Tibial artery (tissue), 4 donors: ENCODE measurements at places on chromosomes 6 and 20.
A peak's percentile ranks its signal among the peaks of the same experiment; 100 is the strongest.

- no peak overlapping the region for H3K4me3 ChIP-seq
- DNase-seq: peak; percentile 45
- no peaks in the 10 kb centered on the region for H3K27me3 ChIP-seq
Measured at GRCh38 chr6:163392533-163392932, 22.0 kb upstream of the QKI start.

- DNase-seq: peak; percentile 81
- no peaks in the 10 kb centered on the region for H3K4me1 ChIP-seq
Measured at GRCh38 chr20:31674895-31675827, 37.4 kb downstream of the COX4I2 start.

DNA sequence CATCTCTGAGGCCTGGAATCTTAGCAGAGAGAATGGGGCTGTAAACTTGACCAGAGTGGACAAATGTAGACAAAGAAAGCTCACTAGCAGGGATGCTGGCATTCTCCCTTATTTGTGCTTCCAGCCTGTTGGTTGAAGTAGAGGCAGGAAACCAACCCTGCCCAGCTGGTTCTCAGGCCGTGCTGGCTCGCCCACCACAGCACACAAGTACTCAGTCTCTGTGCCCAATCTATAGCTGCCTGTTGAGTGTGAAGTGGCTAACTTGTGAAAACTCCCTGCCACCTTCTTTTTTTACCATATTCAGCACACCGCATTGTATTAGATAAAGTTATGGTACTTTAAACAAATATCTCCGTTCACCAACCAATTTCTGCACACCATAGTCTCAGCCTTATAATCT lies 37.3 kb downstream of the HDDC2 start:
- peaks cover 27% of the 10 kb centered on the region for H3K4me1 ChIP-seq
- no peak overlapping the region for H3K4me3 ChIP-seq
- no peak for DNase-seq
- peak overlapping the region; percentile 28 for H3K27ac ChIP-seq
- no peaks in the 10 kb centered on the region for H3K27me3 ChIP-seq
- H3K36me3 ChIP-seq: no peaks in the 10 kb centered on the region

DNA sequence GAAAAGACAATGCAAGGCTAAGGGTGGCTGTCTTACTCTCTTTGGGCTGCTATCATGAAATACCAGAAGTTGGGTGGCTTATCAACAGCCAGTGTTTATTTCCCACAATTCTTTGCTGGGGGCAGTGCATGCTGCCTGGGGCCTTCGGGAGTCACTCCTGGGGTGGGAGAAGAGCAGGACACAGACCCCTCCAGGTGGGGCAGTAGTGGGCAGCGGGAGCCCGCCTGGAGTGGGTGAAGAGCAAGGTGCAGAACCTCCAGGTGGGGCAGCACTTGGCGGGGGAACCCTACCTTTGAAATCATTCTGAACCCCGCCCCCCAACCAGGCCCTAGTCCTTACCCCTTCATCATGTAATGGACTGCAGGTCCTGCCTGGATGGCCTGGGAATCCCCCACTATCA lies 69.6 kb upstream of the THBS2 start:
- H3K27ac ChIP-seq: no peak overlapping the region
- H3K36me3 ChIP-seq: no peaks in the 10 kb centered on the region
- no peaks in the 10 kb centered on the region for H3K27me3 ChIP-seq
- no peak overlapping the region for H3K4me3 ChIP-seq

- no peaks in the 10 kb centered on the region for H3K27me3 ChIP-seq
- no peak overlapping the region for H3K4me3 ChIP-seq
- H3K36me3 ChIP-seq: no peaks in the 10 kb centered on the region
- no peak overlapping the region for H3K27ac ChIP-seq
- no peak for DNase-seq
- no peaks in the 10 kb centered on the region for H3K4me1 ChIP-seq
Measured at GRCh38 chr6:33904050-33904746, 100.4 kb upstream of the MLN start.

- H3K27ac ChIP-seq: peak overlapping the region; percentile 14
- H3K27me3 ChIP-seq: no peaks in the 10 kb centered on the region
- peaks cover 16% of the 10 kb centered on the region for H3K4me1 ChIP-seq
- no peak overlapping the region for H3K4me3 ChIP-seq
Measured at GRCh38 chr6:150930841-150931240, 65.3 kb downstream of the MTHFD1L start.

DNA sequence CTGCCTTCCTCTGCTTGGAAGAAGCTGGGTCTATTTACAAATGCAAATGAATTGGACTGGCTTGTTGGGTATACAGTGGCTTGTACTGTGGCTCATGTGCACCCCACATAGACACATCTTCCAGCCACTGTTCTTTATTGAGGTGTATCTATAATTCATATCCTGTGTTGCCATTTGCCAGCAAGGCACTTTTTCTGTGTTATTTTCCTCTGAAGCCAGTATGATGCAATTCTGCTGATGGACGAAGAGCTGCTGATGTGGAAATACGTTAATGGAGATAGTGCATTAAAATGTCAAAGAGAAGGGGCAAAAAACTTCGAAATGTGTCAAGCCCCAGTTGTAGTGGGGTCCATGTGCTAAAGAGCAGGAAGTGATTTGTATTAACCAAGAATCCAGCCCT lies 167.5 kb downstream of the TMEM242 start:
- H3K4me3 ChIP-seq: no peak overlapping the region
- peaks cover 12% of the 10 kb centered on the region for H3K36me3 ChIP-seq

DNA sequence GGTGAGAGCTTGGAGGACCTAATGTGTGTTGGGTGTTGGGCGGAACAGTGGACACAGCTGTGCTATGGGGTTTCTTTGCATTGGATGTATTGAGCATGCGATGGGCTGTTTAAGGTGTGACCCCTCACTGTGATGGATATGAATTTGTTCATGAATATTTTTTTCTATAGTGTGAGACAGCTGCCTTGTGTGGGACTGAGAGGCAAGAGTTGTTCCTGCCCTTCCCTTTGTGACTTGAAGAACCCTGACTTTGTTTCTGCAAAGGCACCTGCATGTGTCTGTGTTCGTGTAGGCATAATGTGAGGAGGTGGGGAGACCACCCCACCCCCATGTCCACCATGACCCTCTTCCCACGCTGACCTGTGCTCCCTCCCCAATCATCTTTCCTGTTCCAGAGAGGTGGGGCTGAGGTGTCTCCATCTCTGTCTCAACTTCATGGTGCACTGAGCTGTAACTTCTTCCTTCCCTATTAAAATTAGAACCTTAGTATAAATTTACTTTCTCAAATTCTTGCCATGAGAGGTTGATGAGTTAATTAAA lies 3.0 kb downstream of the HLA-A start:
- no peak overlapping the region for H3K27ac ChIP-seq
- no peak overlapping the region for H3K4me3 ChIP-seq
- DNase-seq: no peak
- H3K4me1 ChIP-seq: peaks cover 5% of the 10 kb centered on the region

- no peaks in the 10 kb centered on the region for H3K27me3 ChIP-seq
- H3K4me3 ChIP-seq: no peak overlapping the region
- no peaks in the 10 kb centered on the region for H3K36me3 ChIP-seq
- peak overlapping the region; percentile 62 for H3K27ac ChIP-seq
- DNase-seq: peak; percentile 22
Measured at GRCh38 chr6:17714879-17715851, 8.4 kb upstream of the NUP153 start.

DNA sequence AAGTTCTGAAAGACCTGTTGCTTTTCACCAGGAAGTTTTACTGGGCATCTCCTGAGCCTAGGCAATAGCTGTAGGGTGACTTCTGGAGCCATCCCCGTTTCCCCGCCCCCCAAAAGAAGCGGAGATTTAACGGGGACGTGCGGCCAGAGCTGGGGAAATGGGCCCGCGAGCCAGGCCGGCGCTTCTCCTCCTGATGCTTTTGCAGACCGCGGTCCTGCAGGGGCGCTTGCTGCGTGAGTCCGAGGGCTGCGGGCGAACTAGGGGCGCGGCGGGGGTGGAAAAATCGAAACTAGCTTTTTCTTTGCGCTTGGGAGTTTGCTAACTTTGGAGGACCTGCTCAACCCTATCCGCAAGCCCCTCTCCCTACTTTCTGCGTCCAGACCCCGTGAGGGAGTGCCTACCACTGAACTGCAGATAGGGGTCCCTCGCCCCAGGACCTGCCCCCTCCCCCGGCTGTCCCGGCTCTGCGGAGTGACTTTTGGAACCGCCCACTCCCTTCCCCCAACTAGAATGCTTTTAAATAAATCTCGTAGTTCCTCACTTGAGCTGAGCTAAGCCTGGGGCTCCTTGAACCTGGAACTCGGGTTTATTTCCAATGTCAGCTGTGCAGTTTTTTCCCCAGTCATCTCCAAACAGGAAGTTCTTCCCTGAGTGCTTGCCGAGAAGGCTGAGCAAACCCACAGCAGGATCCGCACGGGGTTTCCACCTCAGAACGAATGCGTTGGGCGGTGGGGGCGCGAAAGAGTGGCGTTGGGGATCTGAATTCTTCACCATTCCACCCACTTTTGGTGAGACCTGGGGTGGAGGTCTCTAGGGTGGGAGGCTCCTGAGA lies at the start of gene HFE:
Gene HFE (plus strand): TSS at position 146 of the 832 bp plus-strand sequence. CDS start 12 bp downstream, at position 158.
- H3K4me3 ChIP-seq: peak within 1 kb of the TSS; percentile 77
- H3K36me3 ChIP-seq: no peaks in the 10 kb centered on the region
- DNase-seq: peak; percentile 44

DNA sequence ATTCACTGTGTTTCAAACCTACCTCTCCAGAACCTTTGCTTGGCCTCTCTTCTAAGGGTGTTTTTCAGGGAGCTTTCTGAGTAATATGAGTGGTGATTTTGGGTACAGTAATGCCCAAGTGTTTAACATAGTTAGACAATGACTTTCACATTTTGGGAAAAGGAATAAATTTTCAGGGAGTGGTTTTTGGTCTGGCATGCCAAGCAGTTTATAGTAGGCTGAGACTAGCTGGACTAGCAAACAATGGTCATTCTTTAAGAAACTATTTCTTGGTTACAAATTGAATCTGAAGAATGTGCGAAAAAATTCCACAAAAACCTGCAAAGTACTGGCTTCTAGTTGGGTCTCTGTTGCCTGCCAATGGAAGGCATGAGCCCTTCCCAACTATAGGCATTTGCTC lies 15.4 kb downstream of the FNDC1 start:
- no peaks in the 10 kb centered on the region for H3K27me3 ChIP-seq
- H3K27ac ChIP-seq: no peak overlapping the region
- H3K36me3 ChIP-seq: no peaks in the 10 kb centered on the region
- no peak overlapping the region for H3K4me3 ChIP-seq
- DNase-seq: no peak

GRCh38 chr20:57280221-57280620 lies 13.8 kb upstream of the BMP7 start:
- no peaks in the 10 kb centered on the region for H3K36me3 ChIP-seq
- no peak overlapping the region for H3K27ac ChIP-seq
- no peak overlapping the region for H3K4me3 ChIP-seq
- no peaks in the 10 kb centered on the region for H3K27me3 ChIP-seq

DNA sequence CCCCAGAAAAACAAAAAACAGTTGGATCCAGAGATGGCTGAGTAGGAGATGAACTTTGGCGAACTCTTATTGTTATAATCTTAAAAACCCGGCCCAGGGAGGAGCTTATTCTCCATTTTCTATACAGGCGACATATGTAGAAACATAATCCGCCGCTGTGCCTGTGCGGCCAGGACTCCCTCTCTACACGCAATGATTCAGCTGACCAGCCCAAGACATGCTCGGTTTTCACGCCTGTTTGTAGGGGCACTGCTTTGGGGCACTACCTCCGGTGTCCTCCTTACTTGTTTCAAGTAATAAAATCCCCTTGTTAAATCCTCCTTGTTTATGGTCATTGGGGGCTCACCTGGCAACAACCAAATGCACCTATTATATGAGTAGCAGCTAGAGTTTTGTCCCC lies 89.9 kb downstream of the SEL1L2 start:
- no peaks in the 10 kb centered on the region for H3K27me3 ChIP-seq
- no peaks in the 10 kb centered on the region for H3K4me1 ChIP-seq
- H3K27ac ChIP-seq: no peak overlapping the region
- H3K4me3 ChIP-seq: no peak overlapping the region

GRCh38 chr6:71886184-71887005 lies at the start of gene RIMS1:
TSS of gene RIMS1 (plus strand) at chr6:71886550. CDS start at chr6:71887024, 474 bp downstream.
- H3K4me1 ChIP-seq: peaks cover 16% of the 10 kb centered on the region
- H3K27me3 ChIP-seq: no peaks in the 10 kb centered on the region
- peak within 1 kb of the TSS; percentile 42 for H3K27ac ChIP-seq
- H3K4me3 ChIP-seq: peak within 1 kb of the TSS; percentile 64
- no peak for DNase-seq
- H3K36me3 ChIP-seq: no peaks in the 10 kb centered on the region

- no peak overlapping the region for H3K27ac ChIP-seq
- no peak for DNase-seq
- no peak overlapping the region for H3K4me3 ChIP-seq
- H3K4me1 ChIP-seq: peaks cover 16% of the 10 kb centered on the region
Measured at GRCh38 chr6:168137024-168137423, 58.0 kb upstream of the FRMD1 start.

DNA sequence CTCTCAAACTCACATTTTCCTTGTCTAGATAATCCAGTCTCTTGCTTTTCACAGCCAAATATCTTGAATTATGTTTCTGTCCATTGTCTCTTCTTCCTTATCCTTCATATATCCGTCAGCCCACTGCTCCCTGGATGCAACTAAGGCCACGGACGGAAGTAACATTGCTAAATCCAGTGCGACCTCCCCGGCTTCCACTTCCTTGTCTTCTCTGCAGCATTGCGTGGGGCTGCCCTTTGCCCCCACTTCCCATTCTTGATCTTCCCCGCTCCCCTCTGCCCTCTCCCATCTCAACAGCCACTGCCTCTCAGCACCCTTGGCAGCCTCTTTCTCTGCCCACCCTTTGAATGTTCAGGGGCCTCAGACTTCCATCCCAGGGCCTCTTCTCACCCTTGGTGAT lies 190.4 kb upstream of the UST start:
- no peak overlapping the region for H3K27ac ChIP-seq
- no peaks in the 10 kb centered on the region for H3K36me3 ChIP-seq
- H3K27me3 ChIP-seq: no peaks in the 10 kb centered on the region
- H3K4me3 ChIP-seq: no peak overlapping the region
- peaks cover 8% of the 10 kb centered on the region for H3K4me1 ChIP-seq

DNA sequence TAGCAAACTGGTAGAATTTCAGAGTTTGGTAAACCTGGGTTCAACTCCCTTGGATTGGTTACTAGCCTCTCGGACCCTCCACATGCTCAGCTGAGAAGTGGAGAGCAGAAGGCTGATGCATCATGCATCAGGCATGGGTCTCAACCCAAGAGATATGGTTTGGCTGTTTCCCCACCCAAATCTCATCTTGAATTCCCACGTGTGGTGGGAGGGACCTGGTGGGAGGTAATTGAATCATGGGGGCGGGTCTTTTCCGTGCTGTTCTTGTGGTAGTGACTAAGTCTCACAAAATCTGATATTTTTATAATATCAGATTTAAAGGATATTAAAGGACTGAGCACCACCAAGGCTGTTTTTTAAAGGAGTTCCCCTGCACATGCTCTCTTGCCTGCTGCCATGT lies 75.1 kb downstream of the PPP1R3G start:
- H3K36me3 ChIP-seq: no peaks in the 10 kb centered on the region
- no peaks in the 10 kb centered on the region for H3K27me3 ChIP-seq
- no peak overlapping the region for H3K27ac ChIP-seq
- H3K4me1 ChIP-seq: peaks cover 8% of the 10 kb centered on the region

GRCh38 chr6:19789100-19789803 lies 47.9 kb upstream of the ID4 start:
- DNase-seq: no peak
- peak overlapping the region; percentile 13 for H3K4me3 ChIP-seq
- peaks cover 14% of the 10 kb centered on the region for H3K4me1 ChIP-seq
- peak overlapping the region; percentile 68 for H3K27ac ChIP-seq
